ENCODE measurements at places on chromosomes 5 and 9.

GRCh38 chr5:95380103-95380628, 11.0 kb upstream of the FAM81B start:
- no peak for DNase-seq

DNA sequence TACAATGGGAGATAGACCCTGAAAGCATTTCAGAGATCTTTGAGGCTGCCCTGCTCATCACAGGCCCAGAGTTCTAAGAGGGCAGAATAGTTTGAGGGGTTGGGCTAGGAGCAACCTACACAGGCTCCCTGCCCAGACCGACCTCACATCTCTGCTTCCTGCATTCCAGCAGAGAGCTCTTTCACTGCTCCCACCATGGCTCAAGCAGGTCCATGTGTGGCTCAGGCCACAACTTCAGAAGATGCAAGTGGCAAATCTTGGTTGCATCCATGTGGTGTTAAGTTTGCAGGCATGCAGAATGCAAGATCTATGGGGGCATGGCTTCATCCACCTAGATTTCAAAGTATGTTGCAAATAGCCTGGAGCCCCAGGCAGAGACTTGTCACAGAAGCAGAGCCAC, 39.0 kb downstream of the GDA start:
- no peak for DNase-seq

- no peak for DNase-seq
Measured at GRCh38 chr5:163760498-163760897, 255.1 kb downstream of the MAT2B start.

DNA sequence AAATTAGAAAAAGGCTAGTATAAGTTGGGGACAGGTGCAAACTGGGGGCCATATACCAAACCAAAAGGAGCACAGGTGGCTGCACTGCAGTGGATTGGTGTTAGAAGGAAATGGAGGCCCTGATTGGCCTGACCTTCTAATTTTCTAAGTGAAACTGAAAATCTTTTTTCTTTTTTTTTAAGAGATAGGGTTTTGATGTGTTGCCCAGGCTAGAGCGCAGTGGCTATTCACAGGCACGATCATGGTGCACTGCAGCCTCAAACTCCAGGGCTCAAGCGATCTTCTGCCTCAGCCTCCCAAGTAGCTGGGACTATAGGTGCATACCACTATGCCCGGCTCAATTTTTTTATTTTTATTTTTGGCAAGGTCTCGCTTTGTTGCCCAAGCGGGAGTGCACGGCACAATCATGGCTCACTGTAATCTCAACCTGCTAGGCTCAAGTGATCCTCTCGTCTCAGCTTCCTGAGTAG, 9.8 kb upstream of the CCDC69 start:
- no peak for DNase-seq

DNA sequence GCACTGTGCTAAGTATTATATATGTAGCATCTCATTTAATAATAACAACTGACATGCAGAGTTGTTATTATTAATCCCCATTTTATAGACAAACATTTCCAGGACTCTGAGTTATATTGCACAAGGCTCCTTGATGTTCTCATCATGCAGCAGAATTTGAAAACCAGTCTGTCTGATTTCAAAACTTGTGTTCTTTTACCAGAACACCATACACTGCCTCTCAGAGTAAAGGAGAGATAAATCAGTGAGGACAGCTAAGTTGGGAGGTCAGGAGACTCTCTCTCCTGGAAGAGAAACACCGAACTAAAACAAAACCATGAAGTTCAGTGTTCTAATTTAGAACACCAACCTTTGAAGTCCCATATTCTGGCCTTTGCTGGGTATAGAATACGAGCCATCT, 92.7 kb upstream of the TNC start:
- DNase-seq, result no peak

DNA sequence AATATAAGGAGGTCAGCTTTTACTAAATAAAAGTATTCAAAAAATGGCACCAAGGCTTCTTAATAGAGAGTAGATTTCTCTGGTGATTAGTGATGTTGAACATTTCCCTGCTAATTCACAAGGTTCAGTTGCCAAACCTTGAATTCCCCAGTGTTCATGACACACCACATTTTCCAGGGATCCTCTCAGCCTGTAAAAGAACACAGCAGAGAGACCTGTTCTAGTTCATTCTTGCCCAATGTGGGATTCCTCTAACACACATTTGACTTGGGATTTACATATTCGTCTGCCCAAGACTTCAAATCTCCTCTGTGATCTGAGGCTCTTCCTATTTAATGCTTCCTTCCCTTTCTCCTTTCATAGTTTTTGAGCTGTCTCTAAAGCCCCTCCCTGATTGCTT, 273.2 kb upstream of the CDH9 start:
- no peak for DNase-seq

DNA sequence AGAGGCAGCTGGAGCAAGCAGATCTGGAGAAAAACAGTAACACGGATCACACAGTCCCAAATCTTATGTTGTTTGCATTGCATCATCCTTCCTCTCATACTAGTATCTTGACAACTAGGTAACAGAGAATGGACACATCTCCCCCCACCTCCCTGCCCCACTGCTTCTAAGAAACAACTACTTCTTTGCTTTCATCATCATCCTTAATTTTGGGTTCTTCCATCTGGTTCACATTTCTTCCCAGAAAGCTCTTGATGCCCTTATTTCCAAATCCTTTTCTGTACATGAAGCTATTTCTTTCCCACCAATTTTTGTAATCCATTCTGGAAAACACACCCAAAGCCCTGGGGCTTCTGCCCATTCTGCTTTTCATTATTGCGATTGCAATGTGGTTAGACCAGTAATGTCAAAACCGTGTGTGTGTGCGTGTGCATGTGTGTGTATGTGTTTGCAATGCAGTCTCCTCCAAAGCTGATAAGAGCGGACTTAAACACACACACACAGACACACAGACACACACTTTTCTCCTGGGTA, 254.7 kb upstream of the SLC30A5 start:
- no peak for DNase-seq

DNA sequence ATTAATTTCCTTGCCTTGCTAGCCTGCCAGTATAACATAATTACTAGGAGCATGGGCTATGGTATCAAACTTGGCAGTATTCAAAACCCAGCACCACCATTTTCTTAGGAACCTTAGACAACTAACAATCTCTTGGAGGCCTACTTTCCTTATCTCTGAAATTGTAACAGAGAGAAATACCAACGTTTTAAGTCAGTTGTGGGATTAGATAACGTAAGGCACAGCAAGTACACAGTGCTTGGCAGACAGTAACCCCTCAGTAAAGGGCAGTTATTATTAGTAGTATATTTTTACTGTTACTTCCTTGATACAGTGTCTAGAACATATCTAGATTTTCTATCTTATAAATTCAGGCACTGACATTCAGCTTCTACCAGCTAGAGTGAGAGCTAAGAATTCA, 309.6 kb downstream of the ACTL7B start:
- no peak for DNase-seq

DNA sequence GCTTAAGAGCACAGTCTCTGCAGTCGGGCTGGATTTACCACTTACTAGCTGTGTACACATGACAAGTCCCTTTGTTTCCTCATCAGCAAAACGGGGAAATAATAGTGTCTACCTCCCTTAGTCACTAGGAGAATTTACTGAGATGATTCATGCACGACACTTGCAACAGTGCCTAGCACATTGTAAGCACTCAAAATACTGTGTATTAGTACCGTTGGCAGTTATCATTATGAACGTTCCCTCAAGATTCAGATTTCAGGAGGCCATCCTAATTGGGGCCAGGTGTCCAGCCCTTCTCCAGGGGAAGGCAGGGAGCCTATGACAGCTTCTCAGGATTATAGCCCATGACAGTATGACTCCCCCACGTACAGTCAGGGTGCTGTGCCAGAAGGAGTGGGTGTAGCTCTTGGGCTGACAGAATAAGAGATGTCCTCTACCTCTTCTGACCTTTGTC, 164.3 kb downstream of the DOCK2 start:
- DNase-seq, result no peak

- no peak for DNase-seq
Measured at GRCh38 chr9:20509466-20509865, 112.8 kb downstream of the MLLT3 start.

- no peak for DNase-seq
Measured at GRCh38 chr5:137837491-137838394, 29.9 kb upstream of the MYOT start.

DNA sequence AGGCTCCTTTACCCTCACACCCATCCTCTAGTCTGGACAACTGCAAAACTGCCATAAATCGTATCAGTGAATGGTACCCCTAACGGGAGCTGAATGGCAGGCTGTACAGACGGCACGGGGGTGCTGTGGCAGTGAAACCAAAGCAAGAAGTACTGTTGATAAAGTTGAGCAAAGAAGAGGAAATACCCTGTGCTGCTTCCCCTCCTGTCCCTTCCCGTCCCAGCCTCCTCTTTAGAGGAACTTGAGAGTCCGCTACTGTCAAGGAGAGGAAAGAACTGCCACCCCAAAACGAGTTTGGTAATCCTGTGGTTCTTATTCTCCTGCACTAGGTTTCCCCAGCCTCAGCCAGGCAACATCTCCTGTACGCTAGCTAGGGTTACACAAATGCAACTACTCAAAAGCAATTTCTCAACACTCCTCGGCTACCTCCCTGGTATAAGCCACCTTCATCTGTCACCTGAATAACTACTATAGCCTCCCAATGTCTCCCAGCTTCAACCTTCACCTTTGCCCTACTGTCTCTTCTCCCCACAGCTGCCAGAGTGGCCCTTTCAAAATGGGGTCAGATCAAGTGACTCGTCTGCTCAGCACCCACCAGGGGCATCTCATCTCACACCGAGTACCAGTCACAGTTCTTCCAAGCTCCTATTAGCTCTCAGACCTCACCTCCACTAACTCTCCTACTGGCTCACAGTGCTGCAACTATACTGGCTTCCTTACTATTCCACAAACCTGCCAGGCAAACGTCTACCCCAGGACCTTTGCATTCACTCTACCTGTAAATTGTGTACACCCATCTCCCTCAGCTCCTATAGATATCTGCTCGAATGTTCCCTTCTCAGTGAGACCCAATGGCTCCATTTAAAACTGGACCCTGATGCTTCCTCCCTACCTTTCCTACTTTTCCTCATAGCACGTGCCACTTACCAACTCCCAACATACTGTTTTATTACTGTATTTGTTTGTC, 4.1 kb downstream of the GLRX start:
- DNase-seq, result no peak

GRCh38 chr9:135494791-135495559, 5.5 kb upstream of the MRPS2 start:
- no peak for DNase-seq

DNA sequence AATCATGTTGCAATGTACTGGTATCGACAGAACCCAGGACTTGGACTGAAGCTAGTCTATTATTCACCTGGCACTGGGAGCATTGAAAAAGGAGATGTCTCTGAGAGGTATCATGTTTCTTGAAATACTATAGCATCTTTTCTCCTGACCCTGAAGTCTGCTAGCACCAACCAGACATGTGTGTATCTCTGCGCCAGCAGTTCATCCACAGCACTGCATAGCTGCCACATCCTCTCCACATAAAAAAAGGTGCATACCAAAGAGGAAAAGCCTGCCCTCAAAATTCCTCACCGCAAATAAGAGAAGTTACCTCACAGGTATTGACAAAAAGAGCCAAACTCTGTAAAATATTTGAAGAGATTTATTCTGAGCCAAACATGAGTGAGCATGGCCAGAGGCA, 99.5 kb upstream of the PRSS3 start:
- no peak for DNase-seq

- DNase-seq, result no peak
Measured at GRCh38 chr9:5041390-5042115, 56.5 kb downstream of the JAK2 start.

GRCh38 chr9:131011274-131012022, 2.5 kb downstream of the LAMC3 start:
- no peak for DNase-seq

DNA sequence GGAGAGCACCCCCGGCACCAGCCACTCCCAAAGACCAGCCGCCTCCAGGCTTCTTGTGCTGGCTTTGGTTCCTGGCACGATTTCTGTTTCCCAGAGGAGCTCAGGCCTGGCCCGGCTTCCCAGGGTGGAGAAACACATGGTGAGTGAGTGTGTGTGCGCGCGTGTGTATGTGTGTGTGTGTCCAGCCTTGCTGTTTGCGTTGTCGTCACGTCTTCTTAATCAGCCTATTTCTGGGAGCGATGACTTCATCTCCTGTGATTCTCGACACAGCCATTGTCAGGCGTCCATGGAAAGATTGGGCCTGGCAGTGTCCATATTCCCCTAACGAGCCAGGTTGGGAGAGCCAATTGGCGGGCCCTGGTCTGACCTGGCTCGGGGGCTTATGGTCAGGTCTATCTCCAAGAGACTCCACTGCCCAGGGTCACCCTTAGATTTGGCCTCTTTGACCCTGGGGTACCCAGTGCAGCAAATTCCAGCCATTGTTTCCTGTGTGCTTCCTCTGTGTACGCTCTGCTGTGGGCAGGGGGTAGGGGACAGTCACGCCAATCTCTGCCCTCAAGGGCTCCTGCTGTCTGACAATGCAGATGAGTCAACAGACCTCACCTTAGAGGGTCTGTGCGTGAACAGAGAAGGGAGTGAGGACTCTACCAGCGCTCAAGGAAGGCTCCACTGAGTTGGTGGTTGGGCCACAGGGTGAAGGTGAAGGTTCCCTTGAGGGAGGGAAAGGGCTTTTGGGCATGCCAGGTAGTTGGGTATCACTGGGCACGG, 73.8 kb downstream of the DAB2IP start:
- DNase-seq, result no peak
